ENCODE measurements at places on chromosomes 5 and 9.

- no peak for DNase-seq
Observed at GRCh38 chr9:120411862-120412424, 168.0 kb downstream of the CDK5RAP2 start.

GRCh38 chr5:55934115-55934613, 60.6 kb downstream of the IL6ST start:
- peak; percentile 13 for DNase-seq

- DNase-seq, result no peak
Observed at GRCh38 chr5:113692891-113693457, 179.5 kb downstream of the YTHDC2 start.

DNA sequence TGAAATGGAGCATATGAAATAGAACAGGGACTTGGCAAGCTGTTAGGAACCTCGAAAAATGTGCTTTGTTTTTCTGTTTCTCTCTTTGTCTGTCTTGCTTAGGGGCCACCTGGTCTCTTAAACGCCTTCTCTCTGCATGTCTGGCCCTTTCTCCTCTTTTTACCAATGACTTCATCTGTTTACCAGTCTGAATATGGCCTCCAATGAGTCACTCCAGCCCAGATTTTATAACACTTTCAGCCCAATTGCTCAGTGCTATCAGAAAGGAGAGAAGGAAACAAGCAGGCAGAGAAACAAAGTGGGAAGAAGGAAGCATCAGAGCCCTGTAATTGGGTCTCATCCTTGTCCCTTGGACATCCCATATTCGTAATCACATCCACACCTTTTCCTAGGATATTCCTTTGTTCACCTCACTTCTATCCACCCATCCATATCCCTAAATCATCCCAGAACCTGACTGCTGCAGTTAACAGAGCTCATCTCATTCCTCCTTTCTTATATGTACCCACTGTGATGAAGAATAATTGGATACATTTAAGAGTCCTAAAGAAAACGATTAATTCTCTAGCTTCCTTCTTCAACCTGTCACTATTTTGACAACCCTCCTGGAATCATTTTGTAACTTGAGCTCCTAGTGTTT, 151.8 kb upstream of the GPR151 start:
- DNase-seq, result peak; percentile 5

DNA sequence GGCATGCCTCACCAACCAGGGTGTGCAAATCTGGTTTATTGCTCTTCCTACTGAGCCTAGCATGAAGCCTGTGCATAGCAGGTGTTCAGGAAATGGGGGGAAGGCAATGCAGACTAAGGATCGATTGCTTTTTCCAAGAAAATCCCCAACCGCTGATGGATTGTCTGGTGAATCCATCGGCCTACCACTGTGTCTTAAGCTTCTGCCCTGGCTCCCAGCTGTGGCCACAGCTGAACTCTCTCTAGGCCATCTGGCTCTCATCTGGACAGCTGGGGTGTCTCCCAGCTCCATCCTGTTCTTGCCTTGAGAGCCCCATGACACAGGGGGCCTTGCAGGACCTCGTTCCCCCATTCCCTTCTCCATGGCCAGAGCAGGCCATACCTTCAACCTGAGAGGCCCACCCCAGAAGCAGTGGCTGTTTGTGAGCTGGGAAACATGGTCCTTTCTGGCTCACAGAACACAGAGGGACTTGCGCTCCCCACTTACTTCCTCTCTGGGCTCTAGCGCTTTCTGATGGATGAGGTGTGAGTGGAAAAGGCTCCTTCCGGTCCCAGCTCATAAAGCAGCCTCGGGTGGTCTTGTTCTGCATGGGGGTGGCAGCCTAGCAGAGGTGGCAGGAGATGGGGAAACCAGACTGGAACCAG, 41.8 kb downstream of the COL27A1 start:
- DNase-seq, result no peak

GRCh38 chr5:151490627-151491026, 43.2 kb downstream of the SLC36A1 start:
- DNase-seq, result no peak

DNA sequence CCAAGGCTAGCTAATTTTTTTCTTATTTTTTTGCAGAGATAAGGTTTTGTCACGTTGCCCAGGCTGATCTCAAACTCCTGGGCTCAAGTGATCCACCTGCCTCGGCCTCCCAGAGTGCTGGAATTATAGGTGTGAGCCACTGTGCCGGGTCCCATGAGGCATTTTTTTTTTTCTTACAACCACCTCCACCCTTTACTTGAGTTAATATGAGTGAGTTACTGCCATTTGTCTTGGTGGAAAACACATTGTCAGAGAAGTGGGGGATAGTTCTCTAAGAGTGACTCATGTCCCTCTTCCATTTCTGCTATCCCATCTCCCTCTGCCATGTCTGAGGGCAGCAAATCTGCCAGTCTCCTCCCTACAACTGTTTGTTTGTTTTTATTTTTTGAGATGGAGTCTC, 163.4 kb upstream of the CLINT1 start:
- no peak for DNase-seq

All from cardiac fibroblast (primary cell).